ENCODE measurements at places on chromosomes 5 and 9. TPM values are rescaled to one million over a fixed set of nuclear protein-coding genes. Genes with fewer than 3 reads are reported as not detected.

- no peak for DNase-seq
Measured at GRCh38 chr5:79612667-79613198, 492 bp downstream of the TENT2 start.

DNA sequence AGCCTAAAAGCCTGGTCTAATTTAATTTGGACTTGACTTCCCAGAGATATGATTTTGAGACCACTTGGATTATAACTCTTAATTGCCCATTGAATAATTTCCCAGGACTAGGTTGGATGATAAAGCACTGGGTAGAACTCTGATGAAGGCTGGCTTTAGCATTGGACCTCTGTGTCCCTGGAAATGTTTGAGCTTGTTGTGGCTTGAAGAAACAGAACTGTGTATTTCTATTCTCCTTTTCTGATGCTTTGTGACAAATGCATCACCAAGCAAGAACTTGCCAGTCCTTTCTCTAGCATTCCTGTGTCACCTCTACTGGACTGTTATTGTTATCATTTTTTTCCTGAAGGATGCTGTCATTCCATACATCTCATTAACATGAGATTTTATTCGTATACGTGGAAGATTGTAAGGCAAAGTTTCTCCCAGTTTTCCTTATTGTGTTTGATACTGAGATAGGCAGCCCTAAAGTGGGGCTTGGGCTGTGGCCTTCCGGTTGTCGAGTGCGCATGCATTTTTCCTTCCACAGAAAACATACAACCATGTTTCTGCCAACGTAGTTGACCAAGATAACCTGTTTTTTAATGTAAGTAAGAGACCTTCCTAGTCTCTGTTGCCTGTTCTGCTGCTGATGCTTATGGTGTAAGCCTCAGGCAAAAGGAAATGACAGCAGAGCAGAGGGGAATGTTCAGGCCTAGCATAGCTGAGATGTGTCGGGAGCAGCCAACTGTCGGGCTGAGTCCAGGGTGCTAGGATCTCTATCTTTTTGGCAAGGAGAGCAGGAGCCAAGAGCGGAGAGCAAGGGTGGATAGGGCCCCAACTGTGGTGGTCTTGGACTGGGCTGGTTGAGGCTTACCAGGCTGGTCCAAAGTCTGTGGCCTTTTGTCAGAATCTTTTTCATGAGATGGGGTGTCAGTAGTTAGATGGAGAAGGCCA, 2.3 kb downstream of the NTRK2 start:
- DNase-seq, result no peak

- no peak for DNase-seq
Measured at GRCh38 chr9:133379153-133380086, 3.3 kb downstream of the STKLD1 start.

LPAR1 gene
- total RNA-seq, result 134 TPM

All from urinary bladder (tissue), 4 donors.